ENCODE measurements at places on chromosomes 12 and 14.

- DNase-seq = no peak
Measured at GRCh38 chr12:112420740-112421139, 2.0 kb downstream of the PTPN11 start.

GRCh38 chr14:103892247-103892646 is 36.0 kb upstream of the TDRD9 start:
- DNase-seq = no peak

GRCh38 chr12:31228811-31229792 is 96.8 kb downstream of the SINHCAF start:
- no peak for DNase-seq

- DNase-seq = no peak
Measured at GRCh38 chr12:117093918-117094630, 5.1 kb downstream of the TESC start.

DNA sequence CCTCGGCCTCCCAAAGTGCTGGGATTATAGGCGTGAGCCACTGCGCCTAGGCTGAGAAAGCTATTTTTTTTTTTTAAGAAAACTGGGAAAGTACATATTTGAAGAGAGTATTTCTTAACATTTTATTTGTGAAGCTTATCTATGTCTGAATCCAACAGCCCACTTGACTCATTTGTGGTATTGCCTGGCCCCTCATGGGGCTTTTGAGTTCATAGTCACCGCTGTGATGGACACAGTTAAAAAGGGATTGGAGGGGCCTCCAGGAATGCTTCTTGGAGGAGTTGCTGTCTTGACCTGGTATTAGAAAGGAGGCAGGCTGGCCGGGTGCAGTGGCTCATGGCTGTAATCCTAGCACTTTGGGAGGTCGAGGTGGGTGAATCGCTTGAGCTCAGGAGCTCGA is 26.5 kb downstream of the BCL7A start:
- DNase-seq = no peak

- DNase-seq = no peak
Measured at GRCh38 chr12:110340706-110341105, 59.7 kb downstream of the ATP2A2 start.

Data from NCI-H446 (cell line).